Jurkat, Clone E6-1 (cell line): ENCODE measurements at places on chromosomes 2 and 18.

DNA sequence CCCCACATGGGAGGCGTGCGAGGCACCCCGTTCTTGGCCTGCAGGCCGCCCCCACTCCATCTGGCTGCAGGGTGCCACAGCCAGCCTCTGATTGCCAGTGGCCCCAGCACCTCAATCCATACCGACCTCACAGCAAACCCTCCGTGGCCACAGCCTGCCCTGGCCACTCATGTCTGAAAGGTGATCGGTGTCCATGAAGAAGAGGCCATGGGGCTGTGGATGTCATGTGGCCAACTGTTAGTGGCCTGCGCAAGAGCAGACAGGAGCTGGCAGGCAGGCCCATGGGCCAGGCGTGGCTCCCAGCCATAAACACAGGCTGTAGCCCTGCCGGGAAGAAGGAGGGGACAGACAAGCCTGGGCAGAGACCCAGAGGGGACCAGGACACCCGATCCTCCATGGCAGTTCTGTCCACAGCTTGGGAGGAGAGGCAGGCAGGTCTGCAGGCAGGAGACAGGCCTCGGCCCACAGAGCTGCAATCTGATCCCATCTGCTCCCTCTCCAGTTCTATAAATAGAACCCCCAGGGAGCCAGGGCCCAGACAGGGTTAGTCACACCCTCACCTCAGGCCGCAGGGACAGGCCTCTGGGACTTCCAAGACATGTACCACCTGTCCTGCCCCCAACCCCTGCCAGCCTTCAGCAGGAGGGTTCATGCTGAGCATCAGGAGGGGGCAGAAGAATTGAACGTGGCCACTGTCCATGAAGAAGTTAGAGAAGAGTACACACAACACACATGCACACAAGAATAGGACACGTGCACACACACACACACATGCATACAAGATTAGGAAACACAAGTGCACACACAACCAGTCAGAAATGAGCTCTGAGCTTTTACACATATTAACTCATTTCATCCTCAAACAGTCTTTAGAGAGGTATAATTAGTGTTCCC lies 16.9 kb downstream of the STEAP3 start:
- no peak for DNase-seq

DNA sequence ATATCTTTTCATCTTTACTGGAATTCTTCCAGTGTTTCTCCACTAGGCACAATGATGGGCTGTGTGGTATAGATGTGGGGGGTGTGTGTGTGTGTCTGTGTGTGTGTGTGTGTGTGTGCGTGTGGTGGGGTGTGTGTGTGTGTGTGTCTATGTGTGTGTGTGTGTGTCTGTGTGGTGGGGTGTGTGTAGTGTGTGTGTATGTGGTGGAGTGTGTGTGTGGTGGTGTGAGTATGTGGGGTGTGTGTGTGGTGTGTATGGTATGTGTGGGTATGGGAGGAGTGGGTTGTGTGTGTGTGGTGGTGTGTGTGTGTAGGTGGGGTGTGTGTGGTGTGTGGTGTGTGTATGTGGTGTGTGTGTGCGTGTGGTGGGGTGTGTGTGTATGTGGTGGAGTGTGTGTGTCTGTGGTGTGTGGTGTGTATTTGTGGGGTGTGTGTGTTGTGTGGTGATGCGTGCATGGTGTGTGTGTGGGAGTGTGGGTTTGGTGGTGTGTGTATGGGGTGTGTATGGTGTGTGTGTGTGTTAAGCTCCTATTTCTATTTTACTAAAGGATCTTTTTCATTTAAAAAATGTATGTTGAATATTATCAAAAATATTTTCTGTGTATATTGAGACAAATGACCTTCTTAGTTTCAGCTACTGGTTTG lies 84.2 kb downstream of the IRS1 start:
- DNase-seq, result no peak

- no peak for DNase-seq
These were observed 14.0 kb downstream of the STRADB start for GRCh38 chr2:201465524-201465971.

- no peak for DNase-seq
These were observed 40.5 kb downstream of the MRPL35 start for GRCh38 chr2:86239745-86240144.

DNA sequence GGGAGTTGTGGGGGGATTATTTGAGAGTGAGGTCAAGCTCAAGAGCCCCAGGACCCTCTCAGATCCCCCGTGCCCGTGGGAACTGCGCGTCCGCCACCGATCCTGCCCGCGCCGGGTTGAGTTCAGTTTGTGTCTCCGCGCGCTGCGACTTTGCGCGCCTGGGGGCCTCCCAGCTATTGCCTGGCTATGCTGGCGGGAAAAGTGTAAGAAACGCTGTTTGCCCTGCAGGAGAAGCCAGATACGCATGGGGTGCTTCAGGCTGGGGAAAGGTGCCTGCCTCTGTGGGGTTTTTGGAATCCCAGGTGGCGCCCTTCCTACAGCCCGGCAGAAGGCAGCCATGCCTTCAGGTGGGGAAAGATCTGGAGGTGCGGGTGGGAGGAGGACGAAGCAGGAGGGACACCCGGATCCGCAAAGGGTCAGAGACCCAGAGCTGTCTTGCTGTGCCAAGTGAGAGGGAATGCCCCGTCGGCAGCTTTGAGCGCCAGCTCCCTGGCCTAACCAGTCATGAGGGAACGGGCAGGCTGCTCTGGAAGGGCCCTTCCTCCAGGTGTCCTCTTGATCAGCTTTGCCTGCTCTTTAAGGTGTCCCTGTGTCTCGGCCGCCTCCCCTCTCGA lies 22.5 kb downstream of the TEX44 start:
- no peak for DNase-seq

- DNase-seq, result peak; percentile 21
These were observed 82.1 kb downstream of the EIF2AK3 start for GRCh38 chr2:88545118-88545517.

DNA sequence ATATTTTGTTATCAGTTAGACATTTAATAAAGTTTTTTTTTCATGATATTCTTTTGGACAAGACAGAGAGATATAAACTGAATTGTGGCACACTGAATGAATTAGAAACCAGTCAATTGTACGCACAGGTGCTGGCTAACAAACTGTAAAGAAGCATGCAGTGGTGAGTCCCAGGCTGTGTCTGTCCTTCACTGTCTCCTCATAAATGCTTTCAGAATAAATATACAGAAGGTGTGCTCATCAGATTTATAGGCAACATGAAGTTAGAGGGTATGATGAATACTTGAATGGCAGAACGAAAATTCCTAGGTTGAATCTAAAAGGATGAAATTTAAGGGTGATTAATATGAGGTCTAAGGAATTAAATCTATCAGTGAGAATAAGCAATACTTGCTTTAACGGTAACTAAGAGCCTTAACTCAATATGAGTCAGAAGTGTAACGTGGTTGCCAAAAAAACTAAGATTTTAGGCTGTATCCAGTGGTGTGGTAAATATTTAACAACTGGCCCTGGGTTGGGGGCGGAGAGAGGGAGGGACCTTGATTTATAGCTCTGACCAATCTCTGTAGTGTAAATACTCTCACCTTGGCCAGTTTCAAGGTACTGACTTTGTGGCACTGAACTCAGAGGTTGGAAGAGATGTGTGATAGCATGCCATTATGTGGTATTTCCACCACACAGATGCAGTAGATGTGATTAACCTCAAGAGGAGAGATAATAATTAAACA lies 41.9 kb upstream of the AAK1 start:
- DNase-seq, result no peak

- no peak for DNase-seq
These were observed 35.0 kb downstream of the ACVR2A start for GRCh38 chr2:147879846-147880245.

DNA sequence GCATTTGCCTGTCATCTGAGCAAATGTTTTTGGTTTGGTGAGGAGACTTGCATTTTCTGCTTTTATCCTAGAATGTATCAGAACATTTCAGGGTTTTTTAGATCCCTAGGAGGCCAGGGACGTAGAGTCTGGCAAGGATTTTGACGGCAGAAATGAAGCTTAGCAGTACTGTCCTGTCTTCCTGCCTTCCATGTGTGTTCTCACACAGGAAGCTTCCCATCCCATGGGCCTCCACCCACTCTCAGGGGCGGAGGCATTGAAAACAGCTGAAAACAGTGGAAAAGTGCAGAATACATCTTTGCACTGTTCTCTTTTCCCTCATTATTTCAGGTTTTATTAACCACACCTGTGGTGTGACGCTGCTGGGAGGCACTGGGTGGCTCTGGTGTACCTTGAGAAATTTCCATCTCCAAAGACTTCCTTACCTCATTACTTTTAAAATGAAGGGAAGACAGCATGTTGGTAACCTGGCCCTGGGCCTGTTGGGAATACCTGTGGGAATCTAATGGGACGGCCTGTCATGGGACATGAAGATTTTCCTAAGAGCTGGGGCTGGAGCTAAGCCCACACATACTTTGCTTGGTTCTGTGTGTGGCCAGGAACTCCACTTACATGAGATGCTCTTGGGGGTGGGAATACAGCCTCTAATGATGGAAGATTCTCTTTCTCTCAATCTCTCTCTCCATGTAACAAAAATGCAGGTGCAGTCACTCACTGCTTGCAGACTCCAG lies 20.5 kb downstream of the PCARE start:
- no peak for DNase-seq

DNA sequence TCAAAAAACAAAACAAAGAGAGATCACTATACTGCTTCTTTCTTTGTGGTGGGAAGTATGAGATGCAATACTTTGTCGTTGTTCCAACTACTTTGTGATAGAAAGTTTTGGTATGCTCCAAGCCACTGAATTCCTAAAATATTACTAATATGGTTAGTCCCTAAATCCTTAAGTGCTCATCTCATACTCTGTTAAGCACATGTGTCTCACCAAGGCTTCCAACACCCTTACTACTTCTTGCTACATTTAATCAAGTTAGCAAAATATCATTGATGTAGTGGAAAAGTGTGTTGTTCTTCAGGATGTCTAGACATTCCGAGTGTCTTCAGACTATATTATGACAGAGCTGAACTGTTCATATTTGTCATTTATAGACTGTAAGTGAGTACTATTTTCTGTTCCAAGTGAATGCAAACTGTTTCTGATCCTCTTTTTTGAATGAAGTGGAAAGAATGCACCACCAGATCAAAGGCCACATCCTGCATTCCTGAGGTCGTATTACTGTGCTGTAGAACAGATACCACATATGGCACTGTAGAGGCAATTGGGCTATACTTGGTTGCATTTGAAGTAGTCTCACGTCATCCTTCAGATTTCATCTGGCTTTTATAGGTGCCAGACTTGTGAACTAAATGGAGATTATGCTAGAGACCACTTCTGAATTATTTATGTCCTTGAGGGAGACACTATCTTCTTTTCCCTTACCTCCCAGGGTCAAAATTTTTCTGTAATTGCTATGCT lies 298.4 kb upstream of the ZNF521 start:
- no peak for DNase-seq

DNA sequence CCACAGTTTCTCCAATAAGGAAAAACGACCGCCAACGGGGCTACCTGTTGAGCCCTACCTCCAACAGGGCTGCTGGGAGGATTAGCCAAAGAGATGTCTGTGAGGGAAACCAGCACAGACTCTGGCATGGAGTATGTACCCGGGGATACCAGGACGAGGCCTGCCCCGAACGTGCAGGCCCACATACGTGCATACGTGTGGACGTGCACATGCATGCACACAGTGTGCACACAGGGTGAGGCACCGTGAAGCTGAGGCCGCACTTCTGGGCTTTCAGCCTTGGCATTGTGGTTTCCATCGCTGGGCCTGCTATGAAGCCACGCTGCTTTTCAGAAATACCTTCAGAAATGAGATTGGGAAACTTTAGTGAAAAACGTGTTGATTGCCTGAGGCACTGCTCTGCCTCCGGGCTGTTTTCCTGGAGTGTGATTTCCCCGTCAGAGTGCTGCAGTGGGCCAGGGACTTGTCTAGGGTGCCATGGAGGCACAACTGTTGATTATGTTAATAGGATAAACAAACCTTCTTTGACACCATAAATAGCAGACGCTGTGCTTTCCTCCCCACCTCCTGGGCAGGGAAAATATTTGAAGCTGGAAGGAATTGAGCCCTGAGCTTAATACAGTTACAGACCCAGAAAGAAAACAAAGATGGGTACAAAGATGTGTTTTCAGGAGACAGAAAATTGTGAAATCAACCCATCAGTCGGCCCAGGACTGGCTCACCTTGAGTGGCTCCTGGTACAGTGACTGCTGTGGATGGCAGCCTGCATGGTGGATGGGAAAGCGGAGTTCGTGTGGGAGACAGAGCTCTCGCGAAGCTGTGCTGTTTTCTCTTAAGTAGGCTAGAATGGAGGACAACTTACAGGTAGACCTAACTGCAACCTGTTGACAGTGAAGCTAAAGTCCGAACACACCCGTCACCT lies 182.3 kb downstream of the FAM210A start:
- no peak for DNase-seq

DNA sequence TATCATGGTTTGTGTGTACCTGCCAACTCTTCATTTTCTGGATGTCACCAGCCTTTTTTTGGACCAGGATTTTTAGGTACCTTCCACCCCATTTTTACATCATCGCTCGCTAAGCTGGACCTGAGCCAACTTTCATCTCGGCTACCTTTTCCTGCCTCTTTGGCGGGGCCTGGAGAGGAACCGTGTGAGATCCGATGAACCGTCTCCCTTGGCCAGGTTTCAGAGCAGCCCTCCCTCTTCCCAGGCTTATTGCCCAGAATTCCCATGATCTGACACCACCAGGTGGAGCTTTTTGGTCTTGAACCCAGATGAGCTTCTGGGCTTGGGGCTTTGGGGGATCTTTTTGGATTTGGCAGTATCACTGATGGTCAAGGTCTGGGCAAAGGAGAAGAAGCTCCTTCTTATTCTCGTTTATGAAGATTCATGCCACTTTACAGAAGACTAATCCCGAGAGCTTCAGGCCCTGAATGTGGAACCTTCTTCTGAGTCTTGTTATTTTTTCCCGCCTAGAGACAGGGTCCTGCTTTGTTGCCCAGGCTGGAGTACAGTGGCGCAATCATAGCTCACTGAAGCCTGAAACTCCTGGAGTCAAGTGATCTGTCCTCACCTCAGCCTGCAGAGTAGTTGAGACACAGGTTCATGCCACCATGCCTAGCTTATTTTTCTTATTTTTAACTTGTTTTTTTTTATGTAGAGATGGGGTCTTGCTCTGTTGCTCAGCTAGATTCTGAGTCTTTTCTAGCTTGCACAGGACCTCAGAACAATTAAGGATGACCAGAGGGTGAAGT lies 50.4 kb downstream of the GATA6 start:
- DNase-seq, result no peak

DNA sequence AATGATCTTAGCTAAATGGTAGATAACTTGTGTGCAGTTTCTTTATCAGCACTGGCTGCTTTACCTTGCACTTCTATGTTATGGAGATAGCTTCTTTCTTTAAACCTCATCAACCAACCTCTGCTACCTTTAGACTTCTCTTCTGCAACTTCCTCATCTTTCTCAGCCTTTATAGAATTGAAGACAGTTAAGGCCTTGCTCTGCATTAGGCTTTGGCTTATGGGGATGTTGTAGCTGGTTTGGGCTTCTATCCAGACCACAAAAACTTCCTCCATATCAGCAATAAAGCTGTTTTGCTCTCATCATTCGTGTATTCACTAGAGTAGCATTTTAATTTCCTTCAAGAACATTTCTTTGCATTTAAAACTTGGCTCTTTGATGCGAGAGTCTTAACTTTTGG lies 123.7 kb downstream of the PIK3C3 start:
- DNase-seq, result peak; percentile 49

GRCh38 chr2:96427917-96428316 lies 77.2 kb downstream of the NEURL3 start:
- no peak for DNase-seq
